Posterior cingulate gyrus (tissue), 11 donors: ENCODE measurements at places on chromosomes 1 and 21.

DNA sequence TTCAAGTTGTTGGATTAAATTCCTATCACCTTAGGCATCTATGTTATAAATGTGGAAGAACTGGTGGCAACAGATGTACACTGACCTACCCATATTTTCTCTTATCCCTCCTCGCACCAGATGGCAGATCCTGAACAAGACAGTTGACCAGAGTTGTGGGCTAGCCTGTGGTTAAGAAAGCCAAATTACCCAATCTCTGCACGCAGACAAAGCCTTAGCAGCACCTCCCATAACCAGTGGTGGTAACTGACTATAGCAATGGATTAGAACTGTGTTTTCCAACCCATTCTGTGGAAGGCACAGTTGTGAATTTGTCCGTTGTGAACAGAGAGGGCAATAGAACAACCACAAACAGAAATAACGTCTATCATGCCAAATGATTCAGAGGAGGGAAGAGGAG, 20.6 kb downstream of the ABCB10 start:
- DNase-seq: no peak

DNA sequence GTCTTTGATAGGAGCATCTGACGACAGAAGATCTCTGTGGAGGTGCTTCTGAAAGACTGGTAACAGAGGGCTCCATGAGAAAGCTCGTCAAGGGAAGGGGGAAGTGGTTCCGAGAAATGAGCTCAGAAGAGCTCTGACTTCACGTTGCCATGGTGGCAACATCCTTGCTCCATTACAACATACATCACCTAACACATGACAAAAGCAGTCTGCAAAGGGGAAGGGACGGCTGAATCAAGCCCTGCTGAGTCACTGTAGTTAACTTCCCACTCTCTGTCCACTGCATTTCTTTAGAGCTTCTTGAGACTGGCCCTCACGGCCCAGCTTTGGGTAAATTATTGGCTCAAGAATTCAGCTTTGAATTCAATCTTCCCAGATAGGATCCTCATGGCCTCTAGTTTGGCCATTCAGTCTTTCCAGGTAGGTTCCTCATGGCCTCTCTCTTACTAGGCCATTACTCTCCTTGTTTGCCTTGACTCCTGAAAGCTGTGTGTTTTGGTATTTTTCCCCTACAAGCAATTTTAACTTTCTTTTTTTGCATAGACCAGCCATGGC, 88.0 kb upstream of the ZNF648 start:
- DNase-seq: no peak

- DNase-seq: no peak
Measured at GRCh38 chr1:151985270-151985669, 8.4 kb downstream of the S100A10 start.

DNA sequence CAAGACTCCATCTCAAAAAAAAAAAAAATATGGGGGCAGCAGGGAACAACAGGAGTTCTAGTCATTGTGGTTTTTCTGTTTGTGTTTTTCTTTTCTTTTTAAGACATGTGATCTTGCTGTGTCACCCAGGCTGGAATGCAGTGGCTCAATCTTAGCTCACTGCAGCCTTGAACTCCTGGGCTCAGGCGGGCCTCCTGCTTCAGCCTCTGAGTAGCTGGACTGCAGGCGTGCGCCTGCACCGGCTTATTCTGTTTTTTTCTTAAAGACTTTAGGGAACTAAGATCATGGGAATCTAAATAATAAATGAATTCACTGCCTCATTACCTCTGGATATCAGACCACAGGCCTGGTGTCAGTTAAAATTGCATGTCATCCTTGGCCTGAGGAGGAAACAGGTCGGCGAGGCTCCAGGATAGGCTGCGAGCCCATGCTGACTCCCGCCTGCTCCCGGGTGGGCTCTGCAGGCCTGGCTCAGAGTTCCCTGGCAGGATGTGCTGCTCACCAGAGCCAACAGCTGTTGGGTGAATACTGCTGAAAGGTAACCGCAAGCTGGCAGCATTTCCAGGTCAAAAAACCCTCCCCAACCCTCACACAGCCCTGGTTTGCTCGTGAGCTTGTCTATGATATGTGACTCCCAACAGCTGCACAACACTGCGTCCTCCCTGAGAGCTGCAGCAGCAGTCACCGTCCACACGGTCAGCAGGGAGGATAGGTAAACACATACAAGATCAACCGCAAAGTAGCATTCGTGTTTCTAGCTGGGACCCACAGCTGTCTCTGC, 58.1 kb downstream of the SCCPDH start:
- DNase-seq: no peak

GRCh38 chr1:41582351-41582750, 97.9 kb upstream of the EDN2 start:
- DNase-seq: no peak
